Hematopoietic multipotent progenitor cell (in vitro differentiated cells): ENCODE measurements at places on chromosomes 2 and 18.

GRCh38 chr18:55404136-55404830, 183.7 kb downstream of the TCF4 start:
- no peak for DNase-seq

DNA sequence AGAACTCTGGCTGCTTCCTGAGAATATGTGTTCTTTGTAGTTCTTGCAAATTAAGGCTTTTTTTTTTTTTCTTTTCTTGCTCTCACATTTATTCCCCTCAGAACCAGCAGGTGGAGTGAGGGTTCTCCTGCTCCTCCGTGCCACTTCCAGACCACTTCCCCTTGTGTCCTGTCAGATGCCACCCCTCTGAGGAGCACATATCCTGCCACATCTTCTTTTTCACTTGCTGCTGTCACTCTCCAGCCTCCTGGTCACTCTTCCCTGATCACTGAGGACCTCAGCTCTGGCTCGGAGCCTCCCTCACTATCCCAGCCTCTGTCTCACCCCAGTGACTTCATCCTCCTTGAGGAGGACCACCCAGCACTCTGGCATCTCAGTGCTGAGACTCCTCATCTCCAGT, 100.5 kb downstream of the TACR1 start:
- DNase-seq = peak; percentile 32

DNA sequence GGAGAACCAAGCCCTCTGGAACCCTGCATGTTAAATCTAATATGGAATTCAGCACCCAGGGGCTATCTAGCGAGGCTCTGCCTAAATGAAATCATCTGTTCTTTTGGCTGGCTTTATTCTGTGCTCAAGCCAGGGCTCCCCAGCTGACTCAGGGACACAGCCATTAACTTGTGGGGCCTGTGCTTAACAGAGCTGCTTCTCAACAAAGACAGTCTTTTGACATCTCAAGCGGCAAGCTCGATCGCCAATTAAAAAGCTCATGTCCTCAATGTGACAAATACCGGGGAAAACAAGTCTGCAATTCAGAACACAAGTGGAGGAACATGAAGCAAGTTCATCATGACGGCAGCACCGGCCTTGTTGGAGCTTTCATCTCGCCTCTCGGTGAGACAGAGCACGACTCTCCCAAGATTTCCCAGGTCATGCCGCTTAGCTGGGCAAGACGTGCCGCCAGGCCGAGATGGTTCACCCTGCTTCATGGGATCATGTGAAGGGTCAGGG, 64.9 kb downstream of the KLHL29 start:
- no peak for DNase-seq

GRCh38 chr2:209663139-209663538, 108.5 kb upstream of the UNC80 start:
- no peak for DNase-seq
